Stimulated activated naive CD4-positive, alpha-beta T cell treated with Interleukin-2 at 50 U/mL for 16 hours (primary cell): ENCODE measurements at places on chromosomes 12 and 14.
A peak's percentile ranks its signal among the peaks of the same experiment; 100 is the strongest.

DNA sequence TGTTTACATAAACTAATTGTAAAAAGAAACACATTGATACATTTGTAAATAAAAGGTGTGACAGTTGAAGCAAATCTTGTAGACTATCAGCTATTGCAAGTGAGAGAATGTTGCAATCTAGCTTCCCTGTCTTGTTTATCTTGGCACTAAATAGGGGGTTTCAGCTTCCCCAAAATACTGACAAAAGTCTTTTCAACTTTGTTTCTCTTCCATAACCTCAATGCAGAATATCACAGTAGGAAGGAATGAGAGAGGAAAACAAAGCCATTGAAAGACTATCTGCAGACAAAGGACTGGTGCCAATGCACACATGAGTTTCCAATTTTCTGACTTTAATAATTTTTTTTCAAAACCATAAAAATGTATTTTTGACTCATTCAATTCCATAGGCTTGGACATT is 886.2 kb upstream of the MGAT4C start:
- no peak for DNase-seq

- DNase-seq: no peak
These were observed 119.1 kb downstream of the PLXNC1 start for GRCh38 chr12:94267537-94267872.

- DNase-seq: no peak
These were observed 117.5 kb downstream of the DACT1 start for GRCh38 chr14:58755031-58755925.

DNA sequence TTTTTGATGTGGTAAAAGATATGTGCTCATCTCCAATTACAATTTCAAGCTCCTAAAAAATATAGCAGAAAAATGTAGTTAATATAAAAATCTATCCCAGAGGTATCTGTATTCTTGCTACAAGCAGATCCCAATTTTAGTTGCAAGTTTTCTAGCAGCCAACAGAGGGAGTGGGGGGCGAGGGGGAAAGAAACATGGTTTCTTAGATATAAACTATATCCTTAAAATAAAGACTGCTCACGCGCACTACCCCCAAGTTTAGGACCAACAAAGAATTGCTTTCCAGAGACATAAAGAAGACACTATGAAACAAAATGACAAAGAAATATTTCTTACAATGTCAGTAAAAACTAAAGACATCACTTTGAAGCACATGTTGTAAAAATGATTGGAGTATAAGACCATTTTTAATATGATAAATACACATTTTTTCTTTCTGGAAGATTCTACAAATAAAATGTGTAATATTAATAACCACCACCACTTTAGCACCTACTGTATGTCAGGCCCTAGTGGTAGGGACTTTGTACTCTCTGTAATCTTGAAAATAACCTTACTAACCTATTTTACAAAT is 5.4 kb downstream of the MAGOHB start:
- DNase-seq: no peak

DNA sequence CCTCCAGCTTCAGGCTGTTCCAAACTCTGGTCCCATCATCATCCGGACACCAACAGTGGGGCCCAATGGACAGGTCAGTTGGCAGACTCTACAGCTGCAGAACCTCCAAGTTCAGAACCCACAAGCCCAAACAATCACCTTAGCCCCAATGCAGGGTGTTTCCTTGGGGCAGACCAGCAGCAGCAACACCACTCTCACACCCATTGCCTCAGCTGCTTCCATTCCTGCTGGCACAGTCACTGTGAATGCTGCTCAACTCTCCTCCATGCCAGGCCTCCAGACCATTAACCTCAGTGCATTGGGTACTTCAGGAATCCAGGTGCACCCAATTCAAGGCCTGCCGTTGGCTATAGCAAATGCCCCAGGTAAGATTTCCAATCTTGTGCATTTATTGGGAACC is 3.3 kb downstream of the SP1 start:
- DNase-seq: no peak

DNA sequence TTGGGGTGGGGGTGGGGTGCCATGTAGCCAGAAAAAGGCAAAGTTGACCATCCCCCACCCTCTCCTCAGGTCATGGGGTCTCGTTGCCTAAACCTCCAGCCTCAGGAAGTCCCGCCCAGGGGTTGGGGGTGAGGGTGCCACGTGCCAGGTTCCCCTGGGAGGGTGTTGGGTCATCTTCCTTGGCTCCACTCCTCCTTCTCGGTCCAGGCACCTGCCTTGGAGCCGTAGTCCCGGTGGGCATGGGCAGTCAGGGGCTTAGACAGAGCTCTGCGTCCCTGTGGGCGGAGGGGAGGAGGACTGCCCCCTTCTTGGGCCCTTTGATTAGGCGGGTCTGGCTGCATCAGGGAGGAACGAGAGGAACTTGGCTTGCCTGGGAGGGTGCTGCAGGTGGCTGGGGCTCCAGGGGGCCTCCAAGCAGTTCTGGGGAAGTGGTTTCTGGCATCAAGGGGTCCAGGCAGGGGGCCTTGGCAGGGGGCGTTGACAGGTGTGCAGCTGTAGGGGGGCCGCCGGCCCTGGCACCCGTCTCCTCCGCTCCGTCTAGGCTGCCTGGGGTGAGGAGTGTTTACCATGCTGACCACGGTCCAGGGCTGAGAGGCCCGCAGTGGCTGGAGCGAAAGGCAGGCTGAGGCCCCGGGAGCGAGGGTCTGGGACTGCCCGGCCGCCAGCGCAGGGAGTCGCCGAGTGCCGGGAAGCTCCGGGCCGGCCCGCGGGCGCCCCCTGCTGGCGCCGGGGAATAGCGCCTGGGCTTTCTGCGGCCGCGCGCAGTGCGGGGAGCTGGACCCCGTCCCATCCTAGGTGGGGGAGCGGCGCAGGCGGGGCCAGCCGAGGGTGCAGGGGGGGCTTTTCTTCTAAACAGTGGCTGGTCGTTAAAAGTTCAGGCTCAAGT is 7.9 kb downstream of the SETD1B start:
- DNase-seq: peak; percentile 32

DNA sequence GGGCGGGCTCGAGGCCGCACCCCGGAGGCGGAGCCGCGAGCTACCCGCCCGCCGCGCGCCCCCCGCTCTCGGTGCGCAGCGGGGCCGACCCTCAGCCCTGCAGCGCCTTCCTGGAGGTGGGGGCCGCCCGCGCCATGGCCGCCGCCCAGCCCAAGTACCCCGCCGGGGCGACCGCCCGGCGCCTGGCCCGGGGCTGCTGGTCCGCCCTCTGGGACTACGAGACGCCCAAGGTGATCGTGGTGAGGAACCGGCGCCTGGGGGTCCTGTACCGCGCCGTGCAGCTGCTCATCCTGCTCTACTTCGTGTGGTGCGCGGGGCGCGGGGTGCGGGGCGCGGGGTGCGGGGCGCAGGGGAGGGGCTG is at the start of gene P2RX2:
Gene P2RX2 (plus strand): TSS at position 94 of the 361 bp plus-strand sequence. CDS start 41 bp downstream, at position 135.
- no peak for DNase-seq

- no peak for DNase-seq
These were observed 80.1 kb downstream of the ANO2 start for GRCh38 chr12:5864972-5865371.

DNA sequence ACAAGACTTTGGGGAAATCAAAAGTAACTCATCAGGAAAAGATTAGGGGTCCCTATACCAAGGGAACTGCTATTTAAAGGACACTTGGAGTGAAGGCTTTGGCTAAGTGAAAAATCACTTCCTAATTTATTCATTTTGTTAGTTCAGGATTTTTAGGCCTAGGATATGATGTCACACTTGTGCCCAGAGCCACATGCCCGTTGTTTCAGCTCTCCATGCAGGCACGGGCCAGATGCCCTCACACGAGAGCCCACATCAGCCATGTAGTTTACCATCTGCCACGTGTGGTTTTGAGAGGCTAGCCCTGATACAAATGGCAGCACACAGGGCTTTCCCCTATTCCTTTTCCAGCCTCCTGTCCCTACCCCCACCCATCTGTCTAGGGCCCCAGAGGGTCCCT is 11.9 kb upstream of the LRP1-AS start:
- DNase-seq: no peak
